Articular chondrocyte of knee joint (primary cell): ENCODE measurements at places on chromosomes 1 and 21. TPM values are rescaled to one million over a fixed set of nuclear protein-coding genes. Genes with fewer than 3 reads are reported as not detected.

ZBTB40 gene
- 12.0 and 17.4 TPM in 2 replicates for total RNA-seq

LMX1A gene
- total RNA-seq, result not detected in 2 replicates

ADCY10 gene
- total RNA-seq, result 0.11 and 0.26 TPM in 2 replicates

ANGPTL1 gene
- 10.1 and 14.5 TPM in 2 replicates for total RNA-seq

MAGOH gene
- total RNA-seq, result 27.2 and 27.4 TPM in 2 replicates

LRRC8B gene
- total RNA-seq, result 0.86 and 1.6 TPM in 2 replicates

C1orf115 gene
- total RNA-seq, result 1.3 and 2.5 TPM in 2 replicates

TMCO4 gene
- total RNA-seq, result 24.6 and 25.0 TPM in 2 replicates

FCAMR gene
- total RNA-seq, result not detected in 2 replicates

TSPAN2 gene
- 5.5 and 7.1 TPM in 2 replicates for total RNA-seq

RGS21 gene
- total RNA-seq, result not detected in 2 replicates

GPATCH2 gene
- total RNA-seq, result 28.5 and 30.3 TPM in 2 replicates

ATAD3C gene
- total RNA-seq, result under 0.01 and 0.13 TPM in 2 replicates

SPRR1A gene
- not detected in 2 replicates for total RNA-seq

MYCL gene
- 0.22 and 0.65 TPM in 2 replicates for total RNA-seq

TSPEAR gene
- not detected in 2 replicates for total RNA-seq

PPIAL4G gene
- under 0.01 TPM in 2 replicates for total RNA-seq

DIO1 gene
- not detected in 2 replicates for total RNA-seq

CFAP126 gene
- not detected in 2 replicates for total RNA-seq

RGL1 gene
- total RNA-seq, result 22.3 and 39.1 TPM in 2 replicates

S100A7A gene
- not detected in 2 replicates for total RNA-seq

SLAMF9 gene
- total RNA-seq, result 0.65 and 0.86 TPM in 2 replicates

S100A8 gene
- not detected in 2 replicates for total RNA-seq

CFHR4 gene
- not detected in 2 replicates for total RNA-seq

AMPD2 gene
- total RNA-seq, result 40.6 and 42.7 TPM in 2 replicates

SASS6 gene
- 2.9 and 3.7 TPM in 2 replicates for total RNA-seq

OR2L8 gene
- not detected in 2 replicates for total RNA-seq

SPRR2F gene
- total RNA-seq, result not detected in 2 replicates

IFNAR1 gene
- total RNA-seq, result 35.4 and 38.8 TPM in 2 replicates

B3GALT2 gene
- total RNA-seq, result 0.13 TPM in 1 of 2 replicates, not detected in the other

CAPN8 gene
- not detected in 2 replicates for total RNA-seq

ASAP3 gene
- 127 and 150 TPM in 2 replicates for total RNA-seq

LCE2B gene
- total RNA-seq, result not detected in 2 replicates

MEGF6 gene
- total RNA-seq, result 102 and 106 TPM in 2 replicates

FAM163A gene
- not detected in 2 replicates for total RNA-seq

OR2T35 gene
- not detected in 2 replicates for total RNA-seq

DPM3 gene
- total RNA-seq, result 19.2 and 39.6 TPM in 2 replicates

PRR9 gene
- not detected in 2 replicates for total RNA-seq

CACNA1S gene
- not detected in 2 replicates for total RNA-seq

NECTIN4 gene
- 0.13 TPM in 1 of 2 replicates, not detected in the other for total RNA-seq

JAK1 gene
- total RNA-seq, result 191 and 192 TPM in 2 replicates

OR14K1 gene
- total RNA-seq, result not detected in 2 replicates

CD160 gene
- total RNA-seq, result 0.13 TPM in 1 of 2 replicates, not detected in the other

KRTAP6-2 gene
- total RNA-seq, result not detected in 2 replicates

LCE3B gene
- total RNA-seq, result not detected in 2 replicates

RNU1-2 gene
- total RNA-seq, result under 0.01 TPM in 2 replicates

IVL gene
- 0.11 TPM in 1 of 2 replicates, not detected in the other for total RNA-seq

CDC20 gene
- 26.4 and 30.5 TPM in 2 replicates for total RNA-seq
